ENCODE measurements at places on chromosomes 1 and 21.

GRCh38 chr1:210696709-210697108 lies 368.0 kb downstream of the HHAT start:
- DNase-seq, result no peak

DNA sequence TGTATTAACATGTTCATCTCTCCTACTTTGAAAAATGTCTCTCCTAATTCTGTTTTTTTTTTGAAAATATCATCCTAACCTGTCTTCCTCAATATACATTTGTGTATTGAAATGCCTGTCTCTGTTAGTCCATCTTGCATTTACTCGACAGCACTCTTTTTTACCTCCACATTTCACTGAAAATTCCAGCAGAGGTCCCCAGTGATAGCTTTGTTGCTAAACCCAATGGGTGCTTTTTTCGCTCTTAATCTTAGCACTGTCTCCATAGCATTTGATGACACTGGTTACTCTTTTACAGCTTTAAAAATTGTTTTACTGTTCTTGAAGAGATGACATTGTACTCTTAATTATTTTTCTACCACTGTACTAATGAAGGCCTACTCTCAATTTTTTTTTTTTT lies 10.8 kb downstream of the OSBPL9 start:
- DNase-seq, result peak; percentile 30

- no peak for DNase-seq
Observed at GRCh38 chr1:87113313-87113712, 198.9 kb downstream of the HS2ST1 start.

DNA sequence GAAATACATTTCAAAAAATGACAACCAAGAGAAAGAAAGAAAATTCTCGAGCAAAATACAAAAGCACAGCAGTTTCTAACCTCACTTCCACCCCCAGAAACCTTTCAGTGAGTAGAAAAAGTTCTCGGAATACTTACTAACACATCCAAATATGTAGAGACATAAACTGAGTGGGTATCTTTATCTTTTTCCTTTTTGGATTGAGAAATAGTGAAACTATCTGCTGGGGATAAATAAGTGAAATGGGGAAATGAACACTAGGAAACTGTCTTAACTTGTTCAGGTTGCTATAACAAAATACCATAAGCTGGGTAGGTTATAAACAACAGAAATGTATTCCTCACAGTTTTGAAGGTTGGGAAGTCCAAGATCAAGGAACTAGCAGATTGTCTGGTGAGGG lies 72.0 kb downstream of the VCAM1 start:
- DNase-seq, result no peak

DNA sequence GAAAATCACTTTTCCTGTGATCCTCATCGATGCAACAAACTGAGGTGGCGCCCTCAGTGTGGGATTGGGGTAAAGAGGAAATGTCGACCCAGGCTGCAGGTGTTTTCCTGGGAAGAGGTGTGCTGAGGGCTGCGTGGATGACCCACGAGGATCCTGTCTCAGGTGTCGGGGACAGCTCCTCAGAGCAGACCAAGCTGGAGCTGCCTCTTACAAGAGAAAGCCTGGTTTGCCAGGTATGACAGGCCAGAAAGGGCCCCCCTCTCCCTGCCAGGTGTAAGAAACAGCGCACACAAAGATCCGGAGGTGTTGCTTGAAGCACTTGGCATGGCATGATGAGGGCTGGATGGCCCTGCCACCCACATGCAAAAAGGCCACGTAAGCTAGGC lies 12.6 kb downstream of the FHAD1 start:
- DNase-seq, result no peak

All from iPS-NIHi11 (cell line).